Immature natural killer cell (primary cell): ENCODE measurements at places on chromosomes 6 and 20.
A peak's percentile ranks its signal among the peaks of the same experiment; 100 is the strongest.

GRCh38 chr6:54071821-54072340 lies 39.4 kb upstream of the MLIP start:
- DNase-seq, result no peak

- DNase-seq, result no peak
Measured at GRCh38 chr6:110415086-110415916, at the start of gene DDO. TSS of gene DDO (minus strand) at chr6:110415575. CDS start at chr6:110413462, 2,113 bp downstream.

DNA sequence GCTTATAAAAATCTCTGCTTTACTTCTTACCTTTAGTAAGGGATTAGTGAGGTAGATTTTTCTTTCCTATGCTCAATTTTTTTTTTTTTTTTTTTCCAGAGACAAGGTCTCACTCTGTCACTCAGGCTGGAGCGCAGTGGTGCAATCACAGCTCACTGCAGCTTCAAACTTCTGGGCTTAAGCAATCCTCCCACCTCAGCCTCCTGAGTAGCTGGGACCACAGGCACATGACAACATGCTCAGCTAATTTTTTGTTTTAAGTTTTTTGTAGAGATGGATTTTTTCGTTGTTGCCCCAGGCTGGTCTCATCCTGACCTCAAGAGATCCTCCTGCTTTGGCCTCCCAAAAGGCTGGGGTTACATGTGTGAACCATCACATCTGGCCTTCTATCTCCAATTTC lies 58.9 kb upstream of the RREB1 start:
- DNase-seq, result no peak

DNA sequence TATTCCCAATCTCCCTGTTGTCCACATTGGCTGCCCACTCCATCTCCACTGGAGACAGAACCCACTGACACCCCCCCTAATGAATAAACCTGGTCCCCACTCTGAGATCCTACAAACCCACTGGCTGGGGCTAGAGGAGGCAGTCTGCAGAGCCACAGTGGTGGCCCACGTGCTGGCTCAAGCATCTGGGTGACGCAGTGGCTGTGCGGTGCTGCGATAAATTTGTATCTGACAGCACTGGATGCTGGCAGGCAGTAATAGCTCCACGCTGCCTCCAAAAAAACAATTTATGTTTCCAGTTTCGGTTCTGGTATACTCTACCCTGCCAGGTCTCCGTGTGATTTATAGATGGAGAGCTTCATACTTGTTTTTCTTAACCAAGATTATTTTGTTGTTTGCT lies 87.1 kb upstream of the SYNDIG1 start:
- DNase-seq, result no peak

DNA sequence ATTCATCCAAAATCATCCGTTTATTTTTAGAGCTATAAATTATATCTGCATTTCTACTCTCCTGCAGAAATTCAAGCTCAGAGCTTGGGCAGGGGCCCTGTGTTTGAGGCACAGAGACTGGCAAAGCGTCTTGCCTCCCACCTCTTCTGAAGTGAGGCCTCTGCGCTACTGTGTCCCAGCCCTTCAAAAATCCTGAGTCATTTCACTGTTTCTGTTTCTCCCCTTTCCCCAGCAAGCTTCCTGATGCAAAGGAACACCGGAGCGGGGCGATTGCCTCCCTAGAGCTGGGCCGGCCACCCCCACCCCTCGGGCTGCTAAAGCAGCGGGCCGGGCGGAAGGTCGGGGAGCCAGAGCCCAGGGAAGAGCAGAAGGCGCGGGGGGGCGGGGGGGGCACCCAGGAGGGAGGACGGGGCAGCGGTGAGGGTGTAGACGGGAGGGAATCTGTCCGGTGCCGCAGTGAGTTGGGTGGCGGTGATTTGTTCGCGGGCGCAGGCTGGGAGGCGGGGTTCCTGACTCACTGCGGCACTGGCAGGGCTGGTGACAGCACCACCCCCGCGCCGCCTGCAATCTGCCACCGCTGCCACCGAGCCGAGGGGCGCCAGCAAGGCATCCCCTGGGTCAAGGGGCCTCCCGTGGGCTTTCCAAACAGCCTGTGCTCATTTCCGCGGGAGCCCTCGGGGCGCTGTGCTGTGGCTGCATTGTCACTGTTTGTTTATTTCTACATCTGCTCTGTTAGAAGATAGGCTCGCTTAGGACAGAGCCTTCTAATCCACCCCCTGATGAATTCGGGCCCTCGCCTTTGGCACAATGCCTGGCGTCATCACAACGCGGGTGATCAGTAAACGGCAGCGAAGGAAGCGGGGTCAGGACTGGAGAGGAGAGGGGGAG lies 46.5 kb upstream of the SNAP25 start:
- peak; percentile 6 for DNase-seq

- DNase-seq, result no peak
Measured at GRCh38 chr6:140874066-140874465, 1258.7 kb upstream of the GJE1 start.
